ENCODE measurements at places on chromosomes 4 and X.

- no peak for DNase-seq
Measured at GRCh38 chr4:149645790-149646189, 169.9 kb downstream of the IQCM start.

GRCh38 chrX:13647709-13648212 lies 5.2 kb upstream of the TCEANC start:
- DNase-seq, result peak; percentile 8

- no peak for DNase-seq
Measured at GRCh38 chr4:126752126-126752525, 880.6 kb upstream of the INTU start.

DNA sequence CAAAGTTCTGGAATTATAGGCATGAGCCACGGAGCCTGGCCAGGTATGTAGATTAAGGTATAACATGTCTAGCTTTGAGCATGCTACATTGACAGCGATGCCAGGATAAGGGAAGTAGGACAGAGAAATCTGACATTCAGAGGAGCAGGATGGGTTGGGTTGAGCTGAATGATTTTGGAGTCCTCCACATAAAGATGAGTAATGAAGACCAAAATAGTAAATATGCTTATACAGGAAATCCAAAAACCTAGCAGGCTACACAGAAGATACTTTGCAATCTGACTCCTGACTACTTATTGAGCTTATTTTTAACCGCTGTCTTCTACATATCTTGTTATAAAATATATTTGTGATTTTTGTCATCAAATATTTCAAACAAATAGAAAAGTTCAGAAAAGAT lies 69.7 kb downstream of the PDGFC start:
- DNase-seq, result no peak

- no peak for DNase-seq
Measured at GRCh38 chr4:156598138-156598681, 373.4 kb downstream of the PDGFC start.

- no peak for DNase-seq
Measured at GRCh38 chr4:149498246-149498645, 317.4 kb downstream of the IQCM start.

DNA sequence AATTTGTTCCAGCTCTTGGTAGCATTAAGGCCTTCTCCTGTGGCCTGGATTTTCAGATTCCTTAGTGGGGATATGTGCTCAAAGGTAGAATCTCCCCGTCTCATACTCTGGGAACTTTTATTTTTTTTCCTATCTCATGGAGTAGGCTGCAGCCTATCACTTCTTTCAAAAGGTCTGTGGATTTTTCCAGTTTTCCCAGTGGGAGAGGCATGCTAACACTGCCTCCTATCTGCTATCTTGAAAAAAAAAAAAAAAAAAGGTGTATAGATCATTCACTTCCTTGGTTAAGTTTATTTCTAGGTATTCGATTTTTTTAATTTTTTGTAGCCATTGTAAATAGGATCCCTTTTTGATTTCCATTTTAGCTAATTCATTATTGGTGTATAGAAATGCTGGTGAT lies 67.1 kb downstream of the IL15 start:
- no peak for DNase-seq

DNA sequence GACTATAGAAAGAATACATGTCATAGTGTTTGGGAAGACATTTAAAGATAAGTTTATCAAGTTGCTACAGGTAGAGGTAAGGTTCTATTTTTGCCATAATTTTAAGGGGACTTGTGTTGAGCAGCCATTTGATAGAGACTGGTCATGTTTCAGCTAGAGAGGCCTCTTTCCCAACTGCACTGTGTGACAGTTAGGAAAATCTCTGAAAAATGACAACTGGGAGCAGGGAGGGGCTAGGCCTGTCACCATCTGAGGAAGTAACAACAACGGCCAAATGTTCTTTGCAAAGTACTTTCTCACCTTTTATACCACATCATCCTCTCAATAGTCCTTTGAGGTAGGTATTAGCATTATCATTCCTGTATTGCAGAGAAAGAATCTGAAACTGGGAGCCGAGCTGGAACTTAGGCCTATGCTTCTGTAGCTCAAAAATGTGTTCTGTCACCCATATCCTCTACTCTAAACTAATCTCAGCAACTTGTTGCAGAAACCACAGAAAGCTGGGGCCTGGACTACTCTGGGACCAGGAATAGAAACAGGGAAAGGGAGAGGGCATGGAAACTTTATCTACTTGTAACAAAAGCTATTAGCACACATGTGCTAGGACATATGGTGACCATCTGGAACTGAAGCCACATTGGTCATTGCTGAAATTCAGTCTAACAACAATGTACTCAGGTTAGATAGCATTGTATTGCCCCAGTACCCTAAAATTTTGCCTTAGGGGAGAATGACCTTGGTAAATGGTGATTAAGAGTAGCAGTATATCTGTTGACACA lies 198.9 kb downstream of the MID1IP1 start:
- no peak for DNase-seq

DNA sequence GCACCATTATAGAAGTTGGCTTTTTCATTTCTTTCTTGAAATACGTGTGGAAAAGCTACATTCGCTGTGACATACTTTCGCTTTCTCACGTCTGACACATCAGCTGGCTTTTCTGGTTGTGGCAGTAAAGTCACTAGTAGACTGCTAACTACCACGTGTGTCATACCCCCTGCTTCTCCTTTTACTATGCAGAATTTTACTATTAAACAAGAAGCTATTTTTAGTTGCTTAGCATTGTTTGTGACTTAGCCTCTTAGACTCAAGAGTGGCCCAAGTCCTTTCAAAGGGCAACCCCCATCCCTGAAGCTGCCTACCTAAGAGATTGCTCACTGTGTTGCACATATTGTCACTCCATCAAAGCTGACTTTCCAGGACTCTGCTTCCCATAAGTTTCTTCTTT lies 2.1 kb upstream of the IL2 start:
- DNase-seq, result no peak

GRCh38 chr4:13261486-13262257 lies 222.5 kb downstream of the RAB28 start:
- no peak for DNase-seq

- no peak for DNase-seq
Measured at GRCh38 chrX:63713526-63713925, 71.5 kb downstream of the ARHGEF9 start.

DNA sequence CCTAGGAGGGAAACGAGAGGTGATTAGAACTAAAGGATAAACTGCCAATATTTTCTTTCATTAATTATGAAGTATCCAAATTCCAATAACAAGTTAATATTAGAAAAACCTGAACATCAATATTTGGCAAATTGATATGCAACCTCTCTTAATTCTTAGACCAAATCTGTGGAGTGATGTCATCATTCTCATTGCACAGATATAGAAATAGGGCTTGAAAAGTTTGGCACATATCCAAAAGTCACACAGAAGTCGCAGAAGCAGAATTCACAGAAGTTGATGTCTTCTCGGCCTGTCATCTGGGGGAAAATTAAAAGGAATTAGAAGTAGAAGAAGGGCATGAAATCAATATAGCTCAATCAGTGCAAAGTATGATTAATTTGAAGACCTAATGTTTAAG lies 36.9 kb downstream of the ENPEP start:
- DNase-seq, result no peak

- no peak for DNase-seq
Measured at GRCh38 chr4:11106759-11107158, 321.9 kb downstream of the HS3ST1 start.

DNA sequence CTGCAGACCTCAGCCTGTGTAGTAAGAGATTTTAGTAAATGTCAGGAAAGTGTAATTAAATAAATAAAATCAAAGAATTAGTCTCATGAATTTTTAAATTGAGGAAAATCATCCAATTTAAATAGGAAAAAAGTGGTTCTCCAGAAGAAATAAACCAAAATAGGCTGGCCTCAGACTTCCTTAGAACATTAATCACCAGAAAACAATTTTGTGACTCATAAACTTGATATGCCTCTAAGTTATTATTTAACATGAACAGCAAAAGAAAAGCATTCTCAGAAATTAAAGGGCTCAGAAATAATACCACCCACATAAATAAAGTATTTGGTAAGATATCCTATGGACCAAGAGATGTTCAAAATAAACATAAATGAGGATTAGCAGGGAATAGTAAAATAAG lies 14.3 kb downstream of the FAM47B start:
- DNase-seq, result no peak

DNA sequence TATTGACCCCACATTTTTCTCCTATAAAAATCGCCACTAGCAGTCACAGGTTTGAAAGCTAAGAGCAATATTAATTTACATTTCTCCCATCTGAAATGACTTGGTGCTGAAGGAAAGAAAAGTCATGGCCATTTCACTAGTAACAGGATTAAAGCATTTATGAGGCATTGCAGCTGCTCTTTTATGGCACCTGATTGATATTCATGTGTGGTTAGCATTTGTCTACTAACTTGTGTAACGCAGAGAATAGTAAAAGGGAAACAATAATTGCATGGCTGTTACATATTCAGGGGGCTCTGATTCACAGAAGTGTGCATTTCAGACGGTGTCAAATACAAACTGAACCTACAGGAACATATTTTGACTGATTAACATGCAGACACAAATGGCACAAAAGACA lies 5.2 kb downstream of the PCDH19 start:
- no peak for DNase-seq

DNA sequence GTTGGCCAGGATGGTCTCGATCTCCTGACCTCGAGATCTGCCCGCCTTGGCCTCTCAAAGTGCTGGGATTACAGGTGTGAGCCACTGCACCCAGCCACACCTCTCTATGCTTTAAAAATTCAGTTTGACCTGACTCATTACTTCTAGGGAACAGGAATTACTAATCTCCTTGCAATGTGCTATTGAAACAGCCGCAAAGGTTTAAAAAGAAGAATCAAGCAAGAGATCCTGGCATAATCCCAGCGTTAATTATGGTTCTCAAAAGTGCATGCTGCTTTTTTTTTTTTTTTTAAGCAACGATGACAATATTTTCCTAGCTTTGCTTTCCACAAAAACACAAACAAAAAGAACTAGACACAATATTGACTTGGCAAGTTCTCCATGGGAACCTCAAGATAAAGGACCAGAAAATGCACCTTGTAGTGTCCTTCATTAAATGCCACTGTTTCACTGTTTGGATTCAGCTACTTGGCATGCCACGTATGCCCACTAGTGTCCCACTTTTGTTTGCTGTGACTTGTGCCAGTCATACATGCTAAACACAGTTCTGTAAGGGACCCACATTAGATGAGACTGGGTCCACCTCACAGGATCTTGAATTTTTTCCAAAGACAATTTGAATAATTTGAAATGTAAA lies 112.6 kb upstream of the PPARGC1A start:
- no peak for DNase-seq
